T-cell (primary cell): ENCODE measurements at places on chromosomes 13 and 19.

DNA sequence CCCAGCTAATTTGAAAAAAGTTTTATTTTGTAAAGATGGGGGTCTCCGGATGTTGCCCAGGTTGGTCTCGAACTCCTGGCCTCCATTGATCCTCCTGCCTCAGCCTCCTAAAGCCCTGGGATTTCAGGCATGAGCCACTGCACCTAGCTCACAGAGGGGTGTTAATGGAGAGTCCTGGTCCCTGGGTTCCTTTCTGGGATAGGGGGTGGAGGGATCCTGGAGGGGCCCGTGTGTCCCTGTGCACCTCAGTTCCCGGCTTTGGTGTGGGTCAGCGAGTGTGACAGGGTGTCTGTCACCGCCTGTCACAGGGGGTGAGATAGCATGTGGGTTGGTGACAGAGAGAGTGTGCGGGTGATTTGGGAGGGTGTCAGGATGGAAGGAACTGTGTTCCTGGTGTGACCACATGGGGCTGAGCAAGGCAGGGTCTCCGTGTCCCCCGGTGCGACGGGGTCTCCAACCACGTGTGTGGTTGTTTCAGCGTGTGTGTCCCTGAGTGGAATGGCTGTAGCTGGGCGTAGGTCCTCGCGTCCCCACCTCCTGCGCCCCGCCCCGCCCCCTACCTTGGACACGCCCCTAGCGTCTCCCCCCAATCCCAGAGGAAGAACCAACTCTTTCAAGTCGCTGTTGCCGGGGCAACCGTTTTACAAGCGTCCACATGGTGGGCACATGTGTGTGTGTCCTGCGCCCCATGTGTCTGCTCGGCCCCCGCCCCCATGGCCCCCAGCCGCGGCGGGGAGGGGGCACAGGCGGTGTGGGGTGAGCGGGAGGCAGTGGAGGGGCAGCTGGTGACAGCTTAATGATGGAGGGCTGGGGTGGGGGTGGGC lies 2.9 kb upstream of the NRTN start:
- no peak for DNase-seq

- DNase-seq = no peak
These were observed 6.5 kb upstream of the TNFSF9 start for GRCh38 chr19:6524311-6524710.

GRCh38 chr19:16433986-16434385 lies 37.8 kb downstream of the EPS15L1 start:
- DNase-seq = no peak

DNA sequence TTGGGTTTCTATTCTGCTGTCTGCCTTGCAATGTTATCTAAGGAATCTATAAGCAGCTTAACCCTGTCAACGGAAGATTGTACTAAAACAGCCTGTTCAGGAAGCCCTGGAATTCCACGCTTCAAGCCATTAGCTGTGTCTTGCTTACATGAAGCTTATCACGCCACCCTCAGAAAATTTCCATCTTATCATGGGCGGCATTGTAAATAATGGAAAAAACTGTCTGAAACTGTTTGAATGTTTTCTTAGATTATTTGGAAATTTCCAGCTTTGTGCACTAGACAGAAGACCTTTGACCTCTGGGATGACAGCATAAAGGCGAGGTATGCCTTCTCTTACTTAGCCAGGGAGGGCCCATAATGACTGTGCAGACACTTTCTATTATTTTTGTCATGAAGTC lies 319.7 kb downstream of the KCNRG start:
- no peak for DNase-seq

GRCh38 chr13:102877303-102877702 lies 31.5 kb downstream of the ERCC5 start:
- no peak for DNase-seq

GRCh38 chr13:30898678-30899241 lies 7.3 kb upstream of the MEDAG start:
- DNase-seq = no peak

DNA sequence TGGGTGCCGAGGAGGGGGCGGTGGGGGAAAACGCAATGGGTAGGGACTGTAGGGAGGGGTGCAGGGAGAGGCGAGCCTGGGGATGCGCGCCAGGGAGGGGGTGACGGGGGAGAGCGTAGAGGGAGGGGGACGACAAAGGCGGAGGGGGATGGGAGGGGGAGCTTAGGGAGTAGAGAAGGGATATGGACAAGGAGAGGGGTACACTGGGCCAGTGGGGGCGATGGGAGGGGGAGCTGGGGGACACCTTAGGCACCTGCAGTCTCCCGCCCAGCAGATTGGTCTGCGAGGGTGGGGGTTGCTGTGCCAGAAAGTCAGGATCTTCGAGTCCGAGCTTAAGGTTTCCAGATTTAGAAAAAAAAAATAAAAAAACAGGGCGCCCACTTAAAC lies 15.7 kb downstream of the CCDC124 start:
- DNase-seq = no peak

GRCh38 chr19:32896516-32897214 lies 27.1 kb upstream of the SLC7A9 start:
- no peak for DNase-seq

DNA sequence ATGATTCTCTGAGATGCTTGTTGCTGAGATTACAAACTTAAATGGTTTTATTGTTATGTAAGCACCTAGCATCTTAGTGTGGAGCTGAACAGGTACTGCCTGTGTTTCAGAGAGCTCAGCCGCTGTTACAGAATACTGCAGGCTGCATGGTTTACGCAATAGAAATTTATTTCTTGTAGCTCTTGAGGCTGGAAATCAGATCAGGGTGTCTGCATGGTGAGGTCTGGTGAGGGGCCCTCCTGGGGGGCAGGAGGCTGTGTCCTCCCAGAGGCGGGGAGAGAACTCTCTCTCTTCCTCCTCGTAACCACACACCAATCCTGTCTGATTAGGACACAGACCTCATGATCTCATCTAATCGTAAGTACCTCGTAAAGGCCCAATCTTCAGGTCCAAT lies 13.1 kb downstream of the ATP11A start:
- no peak for DNase-seq

DNA sequence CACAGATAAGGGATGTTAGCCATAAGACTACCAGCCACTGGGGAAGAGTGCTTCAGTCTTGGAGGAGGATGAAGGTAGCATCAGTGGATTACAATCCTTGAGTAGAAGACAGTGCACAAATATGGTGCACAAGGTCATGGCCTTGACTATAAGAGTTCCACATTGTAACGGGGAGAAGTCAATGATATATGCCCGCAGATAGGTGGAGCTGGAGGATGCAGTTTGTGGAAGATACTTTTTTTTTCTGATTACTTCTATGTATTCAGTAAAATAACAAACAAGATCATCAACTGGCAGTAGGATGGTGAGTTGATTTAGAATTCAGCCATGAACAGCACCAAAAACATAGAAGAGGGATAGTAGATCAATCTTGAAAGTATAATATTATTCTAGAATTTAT lies 926.8 kb upstream of the MIR17HG start:
- DNase-seq = no peak
